Uterus (tissue), 4 donors: ENCODE measurements at places on chromosomes 3 and 15.
A peak's percentile ranks its signal among the peaks of the same experiment; 100 is the strongest.

- H3K36me3 ChIP-seq = no peaks in the 10 kb centered on the region
- H3K27me3 ChIP-seq = no peaks in the 10 kb centered on the region
- H3K4me1 ChIP-seq = no peaks in the 10 kb centered on the region
- DNase-seq = no peak
Measured at GRCh38 chr3:72329354-72329753, 518.9 kb downstream of the SHQ1 start.

DNA sequence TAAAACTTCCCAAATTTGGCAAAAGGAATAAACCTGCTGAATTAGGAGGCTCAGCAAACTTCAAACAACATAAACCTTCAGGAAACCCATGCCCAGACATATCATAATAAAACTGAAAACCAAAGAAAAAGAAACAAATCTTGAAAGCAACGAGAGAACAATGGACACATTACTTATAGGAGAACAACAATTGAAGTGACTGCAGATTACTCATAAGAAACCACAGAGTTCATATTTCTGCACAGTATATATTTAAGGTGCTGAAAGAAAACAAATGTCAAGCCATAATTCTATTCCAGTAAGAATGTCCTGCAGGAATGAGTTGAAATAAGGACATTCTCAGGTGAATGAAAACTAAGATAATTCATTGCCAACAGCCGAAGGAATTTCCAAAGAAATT, 80.8 kb upstream of the PROK2 start:
- H3K27me3 ChIP-seq = no peaks in the 10 kb centered on the region
- no peaks in the 10 kb centered on the region for H3K4me1 ChIP-seq
- no peaks in the 10 kb centered on the region for H3K36me3 ChIP-seq

DNA sequence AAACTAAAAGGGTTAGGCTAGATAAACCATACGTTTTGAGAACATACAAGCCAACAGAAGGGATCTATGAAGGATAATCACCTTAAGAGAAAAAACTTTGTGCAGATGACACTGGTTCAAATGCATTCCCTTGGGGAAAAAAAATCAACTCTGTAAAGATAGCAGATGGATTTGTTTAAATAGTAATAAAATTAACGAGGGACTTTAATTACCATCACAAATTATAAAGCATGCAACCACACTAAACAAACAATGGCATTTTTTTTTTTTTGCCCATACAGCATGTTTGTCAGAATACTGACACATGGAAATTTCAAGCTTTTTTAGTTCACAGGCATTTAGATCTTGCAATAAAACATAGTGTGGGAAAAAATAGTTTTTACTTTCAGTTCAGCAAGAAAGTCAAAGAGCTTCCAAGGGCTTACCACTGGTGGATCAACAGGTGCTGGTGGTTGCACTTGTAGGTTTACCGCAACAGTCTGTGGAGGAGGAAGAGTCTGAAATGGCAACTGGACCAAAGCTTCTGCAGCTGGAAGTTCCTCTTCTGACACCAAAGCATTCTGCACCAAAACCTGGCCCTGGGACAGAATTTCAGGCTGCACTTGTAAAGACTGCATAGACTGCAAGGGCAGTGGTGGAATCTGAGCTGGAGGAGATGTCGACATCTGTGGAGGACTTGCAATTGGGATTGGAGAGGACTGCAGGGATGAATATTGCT, 53.1 kb downstream of the PHC3 start:
- no peaks in the 10 kb centered on the region for H3K36me3 ChIP-seq
- H3K4me3 ChIP-seq = no peak overlapping the region
- H3K27me3 ChIP-seq = no peaks in the 10 kb centered on the region
- H3K4me1 ChIP-seq = no peaks in the 10 kb centered on the region
- no peak for DNase-seq

- H3K4me3 ChIP-seq = no peak overlapping the region
- DNase-seq = no peak
- no peaks in the 10 kb centered on the region for H3K36me3 ChIP-seq
- no peaks in the 10 kb centered on the region for H3K4me1 ChIP-seq
Measured at GRCh38 chr3:196547067-196547466, 21.3 kb downstream of the WDR53 start.

- H3K4me3 ChIP-seq = no peak overlapping the region
- no peaks in the 10 kb centered on the region for H3K27me3 ChIP-seq
- no peak for DNase-seq
- H3K4me1 ChIP-seq = no peaks in the 10 kb centered on the region
- no peaks in the 10 kb centered on the region for H3K36me3 ChIP-seq
Measured at GRCh38 chr15:28093752-28094535, 5.2 kb downstream of the OCA2 start.

GRCh38 chr3:120568598-120568997, 27.5 kb upstream of the NDUFB4 start:
- no peak overlapping the region for H3K4me3 ChIP-seq
- no peaks in the 10 kb centered on the region for H3K36me3 ChIP-seq
- H3K4me1 ChIP-seq = no peaks in the 10 kb centered on the region
- DNase-seq = no peak
- no peaks in the 10 kb centered on the region for H3K27me3 ChIP-seq

DNA sequence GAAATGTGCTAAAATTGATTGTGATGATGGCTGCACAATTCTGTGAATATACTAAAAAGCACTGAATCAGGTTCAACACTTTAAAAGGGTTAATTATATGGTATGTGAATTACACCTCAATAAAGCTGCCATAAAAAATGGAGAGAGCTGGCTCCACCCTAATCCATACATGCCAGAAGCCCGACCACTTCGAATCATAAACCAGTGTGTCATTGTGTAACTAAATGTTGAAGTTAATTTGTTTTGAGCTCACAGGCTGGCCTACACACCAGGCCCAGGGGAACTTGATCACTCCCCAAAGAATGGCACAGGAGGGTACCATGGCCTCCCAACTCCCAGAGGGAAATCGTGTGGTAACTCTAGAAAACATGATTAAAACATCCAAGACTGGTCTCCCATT, 14.0 kb downstream of the PLCD1 start:
- no peak overlapping the region for H3K4me3 ChIP-seq
- no peaks in the 10 kb centered on the region for H3K36me3 ChIP-seq
- H3K4me1 ChIP-seq = no peaks in the 10 kb centered on the region
- no peak for DNase-seq
- H3K27ac ChIP-seq = no peak overlapping the region

DNA sequence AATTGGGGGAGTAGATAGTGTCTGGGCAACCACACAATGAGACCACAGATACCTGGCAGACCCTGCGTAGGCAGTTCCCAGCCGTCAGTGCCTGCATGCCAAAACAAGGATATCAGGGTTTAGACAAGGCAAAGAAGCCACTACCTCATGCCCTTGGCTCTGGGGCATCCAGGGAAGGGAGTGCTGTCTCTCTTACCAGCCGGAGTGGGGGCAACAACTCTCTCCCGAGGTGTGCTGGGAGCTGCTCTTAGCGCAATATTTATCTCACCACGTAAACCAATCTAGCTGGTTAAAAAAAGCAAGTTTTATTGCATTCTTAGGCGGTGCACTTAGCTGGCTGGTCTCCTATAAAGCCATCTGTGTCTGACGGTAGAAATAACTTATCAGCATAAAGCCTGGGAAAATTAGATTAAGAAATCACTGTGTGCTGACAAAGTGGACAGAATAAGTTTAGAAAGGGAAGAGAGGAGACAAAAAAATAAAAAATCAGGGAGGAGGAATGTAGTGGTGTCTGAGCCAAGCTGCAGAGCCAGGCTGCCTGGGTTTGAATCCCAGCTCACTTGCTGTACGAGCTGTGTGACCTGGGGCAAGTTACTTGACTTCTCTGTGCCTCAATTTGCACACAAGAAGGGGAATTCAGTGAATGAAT, 273.2 kb downstream of the PDZRN3 start:
- DNase-seq = peak; percentile 54
- H3K4me3 ChIP-seq = no peak overlapping the region
- H3K4me1 ChIP-seq = no peaks in the 10 kb centered on the region
- H3K27me3 ChIP-seq = no peaks in the 10 kb centered on the region
- H3K36me3 ChIP-seq = no peaks in the 10 kb centered on the region
- H3K27ac ChIP-seq = peak overlapping the region; percentile 23

GRCh38 chr15:31352911-31353811, 26.5 kb downstream of the KLF13 start:
- peak overlapping the region; percentile 78 for H3K27ac ChIP-seq
- peak; percentile 62 for DNase-seq
- H3K4me3 ChIP-seq = no peak overlapping the region
- H3K4me1 ChIP-seq = peaks cover 9% of the 10 kb centered on the region

DNA sequence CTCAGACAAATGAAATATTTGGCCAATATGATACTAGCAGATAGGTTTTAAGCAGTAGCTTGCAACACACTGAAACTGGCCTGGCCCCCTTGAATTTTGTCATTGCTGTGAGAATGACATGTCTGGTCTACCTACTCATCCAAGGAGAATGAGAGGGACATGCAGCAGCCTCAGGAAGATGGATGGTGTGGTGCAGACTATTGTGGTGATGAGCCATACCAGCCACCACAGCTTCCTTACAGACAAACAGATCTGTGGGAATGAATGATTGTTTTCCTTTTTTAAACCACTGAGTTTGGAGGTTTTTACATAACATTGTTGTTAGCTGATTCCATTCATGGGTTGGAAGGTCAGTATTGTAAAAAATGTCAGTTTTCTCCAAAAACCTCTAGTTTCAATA, 133.7 kb upstream of the POU1F1 start:
- DNase-seq = no peak
- H3K27me3 ChIP-seq = no peaks in the 10 kb centered on the region
- no peak overlapping the region for H3K4me3 ChIP-seq
- H3K4me1 ChIP-seq = no peaks in the 10 kb centered on the region
- H3K36me3 ChIP-seq = no peaks in the 10 kb centered on the region

GRCh38 chr15:36645106-36645505, 65.7 kb downstream of the CDIN1 start:
- H3K27me3 ChIP-seq = no peaks in the 10 kb centered on the region
- H3K4me1 ChIP-seq = no peaks in the 10 kb centered on the region
- H3K4me3 ChIP-seq = no peak overlapping the region
- no peaks in the 10 kb centered on the region for H3K36me3 ChIP-seq
- no peak overlapping the region for H3K27ac ChIP-seq
- DNase-seq = no peak

DNA sequence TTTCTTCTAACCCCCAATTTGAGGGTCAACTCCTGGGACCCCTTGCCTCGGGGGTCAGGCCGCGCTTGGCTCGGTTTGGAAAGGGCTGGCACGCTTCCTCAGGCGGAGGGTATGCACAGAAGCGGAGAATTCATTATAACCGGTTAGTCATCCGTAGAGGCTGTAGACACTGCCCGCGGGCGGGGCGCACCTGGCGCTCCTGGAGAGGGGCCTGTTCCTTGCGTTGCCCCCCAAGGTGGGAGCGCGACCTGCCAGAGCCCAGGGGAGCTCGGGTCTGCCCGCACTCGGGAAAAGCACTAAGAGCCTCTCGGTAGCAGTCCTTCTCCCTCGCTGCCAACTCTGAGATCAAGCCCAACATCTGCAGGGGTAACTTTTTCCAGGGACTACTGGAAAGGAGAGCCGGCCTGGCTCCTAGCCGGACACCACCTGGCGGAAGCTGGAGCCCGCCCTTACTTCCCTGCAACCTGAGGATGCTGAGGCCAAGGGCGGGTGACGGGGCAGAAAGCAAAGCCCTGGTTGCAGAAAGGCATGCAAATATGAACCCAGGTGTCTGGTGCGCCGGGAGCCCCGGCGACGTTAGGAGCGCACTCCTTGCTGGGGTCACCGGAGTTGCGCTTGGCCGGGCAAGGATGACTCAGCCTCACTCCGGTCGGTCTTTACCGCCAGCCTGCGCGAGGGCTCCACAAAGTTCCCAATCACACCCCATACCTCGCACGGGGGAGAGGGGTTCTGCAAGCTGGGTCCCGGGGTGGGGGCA, 1.5 kb upstream of the CACNA2D3 start:
- H3K4me1 ChIP-seq = no peaks in the 10 kb centered on the region
- no peak overlapping the region for H3K27ac ChIP-seq
- H3K4me3 ChIP-seq = peak overlapping the region; percentile 22
- DNase-seq = no peak
- H3K36me3 ChIP-seq = no peaks in the 10 kb centered on the region

GRCh38 chr3:177186306-177186705, 11.0 kb downstream of the TBL1XR1 start:
- no peak for DNase-seq
- no peak overlapping the region for H3K27ac ChIP-seq
- H3K36me3 ChIP-seq = no peaks in the 10 kb centered on the region

- no peaks in the 10 kb centered on the region for H3K27me3 ChIP-seq
- H3K36me3 ChIP-seq = no peaks in the 10 kb centered on the region
- H3K27ac ChIP-seq = no peak overlapping the region
- H3K4me1 ChIP-seq = no peaks in the 10 kb centered on the region
Measured at GRCh38 chr15:46646490-46646889, 1011.7 kb downstream of the SQOR start.

- DNase-seq = no peak
- no peaks in the 10 kb centered on the region for H3K36me3 ChIP-seq
- no peak overlapping the region for H3K4me3 ChIP-seq
Measured at GRCh38 chr3:157611536-157612076, 108.4 kb upstream of the VEPH1 start.

GRCh38 chr15:70054884-70055387, 42.8 kb downstream of the TLE3 start:
- H3K4me1 ChIP-seq = no peaks in the 10 kb centered on the region
- no peak overlapping the region for H3K27ac ChIP-seq
- DNase-seq = no peak
- no peaks in the 10 kb centered on the region for H3K36me3 ChIP-seq
- no peak overlapping the region for H3K4me3 ChIP-seq

- H3K27ac ChIP-seq = no peak overlapping the region
- no peaks in the 10 kb centered on the region for H3K27me3 ChIP-seq
- DNase-seq = no peak
- H3K36me3 ChIP-seq = no peaks in the 10 kb centered on the region
Measured at GRCh38 chr3:146177072-146177471, 16.1 kb upstream of the PLOD2 start.

DNA sequence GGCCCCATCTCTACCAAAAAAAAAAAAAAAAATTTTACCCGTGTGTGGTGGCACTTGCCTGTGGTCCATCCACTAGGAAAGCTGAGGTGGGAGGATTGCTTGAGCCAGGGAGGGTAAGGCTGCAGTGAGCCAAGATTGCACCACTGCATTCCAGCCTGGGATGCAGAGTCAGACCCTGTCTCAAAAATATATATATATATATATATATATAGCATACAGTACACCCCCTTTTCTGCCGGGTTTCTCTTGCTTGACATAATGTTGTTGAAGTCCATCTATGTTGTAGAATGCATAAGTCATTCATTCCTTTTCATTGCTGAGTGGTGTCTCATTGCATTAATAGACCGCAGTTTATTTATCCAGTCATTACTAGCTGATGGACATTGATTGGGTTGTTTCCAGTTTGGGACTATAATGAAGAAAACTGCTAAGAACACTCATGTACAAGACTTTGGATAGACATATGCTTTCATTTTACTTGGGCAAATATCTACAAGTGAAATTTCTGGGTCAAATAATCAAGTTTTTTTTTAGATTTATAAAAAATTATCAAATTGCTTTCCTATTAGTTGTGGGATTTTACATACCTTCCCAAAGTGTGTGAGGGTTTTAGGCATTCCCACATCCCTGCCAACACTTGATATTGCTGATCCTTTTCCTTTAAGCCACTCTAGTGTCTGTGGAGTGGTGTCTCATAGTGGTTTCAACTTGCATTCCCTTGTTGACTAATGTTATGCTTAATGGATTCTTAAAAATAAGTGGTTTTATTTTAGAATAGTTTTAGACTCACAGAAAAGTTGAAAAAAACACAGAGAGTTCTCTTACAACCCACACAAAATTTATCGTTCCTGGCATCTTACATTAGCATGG, 2.1 kb upstream of the PRR20G start:
- no peaks in the 10 kb centered on the region for H3K4me1 ChIP-seq
- no peak overlapping the region for H3K4me3 ChIP-seq
- DNase-seq = no peak
